ENCODE measurements at places on chromosomes 1 and 21.

DNA sequence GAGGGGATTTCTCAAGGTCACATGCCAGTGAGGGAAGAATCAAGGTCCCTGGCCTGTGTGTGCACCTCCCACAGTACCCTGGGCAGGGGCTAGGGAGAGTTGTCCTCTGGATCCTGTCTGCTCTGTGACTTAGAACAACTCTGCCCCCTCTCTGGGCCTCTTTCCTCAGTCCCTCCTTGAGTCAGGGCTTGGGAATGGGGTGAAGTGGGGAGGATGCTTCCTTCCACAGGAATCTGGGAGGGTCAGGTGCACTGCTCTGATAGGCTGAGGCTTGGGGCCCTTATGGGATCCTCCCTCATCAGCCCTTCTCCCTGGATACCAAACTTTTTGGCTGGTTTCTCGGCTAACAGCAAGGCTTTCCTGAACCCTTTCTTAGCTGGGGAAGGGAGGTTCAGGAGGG is 2.5 kb downstream of the TRNP1 start:
- no peak for DNase-seq

DNA sequence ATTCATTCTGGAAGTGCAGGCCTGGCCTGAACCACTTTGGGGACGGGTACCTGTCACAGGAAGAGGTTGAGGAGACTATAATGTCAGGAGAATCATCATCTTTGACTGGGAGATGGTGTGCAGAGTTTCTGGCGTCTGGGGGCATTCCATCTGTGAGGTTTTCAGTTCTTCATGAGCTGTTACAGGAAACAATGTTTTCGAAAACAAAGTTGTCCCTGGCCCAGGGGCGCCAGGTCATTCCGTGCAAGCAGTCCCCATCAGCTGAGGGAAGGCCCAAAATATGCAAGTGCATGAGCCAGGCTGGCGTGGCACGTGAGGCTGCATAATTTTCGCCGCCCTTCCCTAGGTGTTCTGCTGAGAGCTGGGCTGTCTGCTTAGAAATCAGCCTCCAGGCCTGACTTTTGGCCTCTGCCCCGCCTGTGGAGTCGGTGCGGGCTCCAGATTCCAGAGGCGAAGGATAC is 68.4 kb upstream of the ATP5PO start:
- no peak for DNase-seq

GRCh38 chr1:241355311-241356010 is 1.5 kb downstream of the RGS7 start:
- no peak for DNase-seq

- no peak for DNase-seq
Measured at GRCh38 chr1:78091215-78091813, 45.5 kb downstream of the GIPC2 start.

GRCh38 chr1:145955436-145955835 is 2.4 kb downstream of the LIX1L start:
- DNase-seq: no peak

GRCh38 chr1:226061068-226061840 is 1.3 kb upstream of the H3-3A start:
- DNase-seq: no peak

DNA sequence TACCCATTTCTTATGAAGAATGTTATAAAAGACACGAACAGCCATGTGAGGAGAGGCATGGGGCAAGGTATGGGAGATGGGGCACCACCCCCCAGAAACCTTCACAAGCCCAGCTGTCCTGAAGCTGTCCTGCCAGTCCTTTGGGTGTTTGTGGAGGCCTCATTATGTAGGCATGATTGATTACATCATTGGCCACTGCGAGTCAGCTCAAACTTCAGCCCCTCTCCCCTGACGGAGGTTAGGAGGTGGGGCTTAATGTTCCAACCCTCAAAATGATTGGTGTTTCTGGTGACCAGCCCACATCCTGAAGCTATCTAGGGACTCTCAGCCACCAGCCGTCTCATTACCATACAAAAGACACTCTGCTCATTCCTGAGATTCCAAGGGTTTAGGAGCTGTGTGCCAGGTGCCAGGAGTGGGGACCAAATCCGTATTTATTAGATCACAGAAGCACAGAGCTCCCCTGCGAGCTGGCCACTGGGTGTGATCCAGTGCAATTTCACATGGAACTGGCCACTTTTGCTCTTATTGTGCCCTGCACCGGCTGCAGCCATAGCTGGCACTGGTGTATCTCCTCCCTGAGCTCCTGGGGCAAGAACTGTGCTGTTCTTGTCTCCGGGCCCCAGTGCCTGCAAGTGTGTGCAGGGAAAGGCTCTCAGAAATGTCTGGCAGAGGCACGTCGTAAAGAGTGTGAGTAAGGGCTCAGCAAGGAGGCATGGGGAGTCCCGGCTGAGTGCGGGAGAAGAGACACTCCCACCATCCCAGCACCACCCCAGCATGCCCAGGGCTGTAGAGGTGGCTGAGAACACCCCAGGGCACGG is 10.5 kb downstream of the KIAA1614 start:
- no peak for DNase-seq

GRCh38 chr1:78153092-78153736 is 107.4 kb downstream of the GIPC2 start:
- no peak for DNase-seq

DNA sequence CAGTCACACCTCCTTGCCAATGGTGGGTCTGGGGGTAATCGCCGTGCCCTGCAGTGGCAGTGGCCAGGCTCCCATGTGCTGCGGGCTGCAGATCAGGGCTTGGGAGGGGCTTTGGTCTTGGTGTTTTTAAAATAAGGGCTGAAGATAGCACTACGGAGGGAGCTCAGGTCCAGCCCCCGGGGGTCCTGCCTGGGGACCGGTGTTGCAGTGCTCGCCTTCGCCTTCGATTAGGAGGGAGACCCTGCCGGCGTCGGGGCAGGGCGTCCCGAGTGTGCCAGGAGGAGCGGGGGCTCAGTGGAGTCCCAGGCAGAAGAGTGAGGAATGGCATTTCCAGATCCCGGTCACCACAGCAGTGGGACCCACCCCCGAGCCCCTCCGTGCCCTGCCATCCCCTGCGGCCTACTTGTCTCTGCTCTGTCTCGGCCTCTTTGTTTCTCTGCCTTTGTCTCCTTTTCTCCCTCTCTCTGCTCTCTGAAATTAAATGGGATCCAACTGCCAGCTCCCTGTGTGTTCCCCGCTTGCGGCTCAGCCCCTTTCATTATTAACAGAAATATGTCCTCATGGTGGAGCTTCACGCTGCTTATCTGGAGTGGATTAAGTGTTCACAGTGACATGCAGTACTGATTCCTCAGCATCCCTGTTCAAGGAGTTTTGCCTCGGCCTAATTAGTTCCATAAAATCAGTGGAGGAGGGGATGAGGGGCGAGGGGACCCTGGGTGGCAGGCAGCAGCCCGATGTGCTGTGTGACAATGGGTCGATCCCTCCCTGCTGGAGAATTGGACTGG is 44.4 kb downstream of the DMRTB1 start:
- DNase-seq: no peak

- DNase-seq: peak; percentile 9
Measured at GRCh38 chr1:24643363-24644099, 429 bp downstream of the SRRM1 start.

GRCh38 chr1:67601955-67602354 is 83.0 kb upstream of the GADD45A start:
- DNase-seq: no peak

DNA sequence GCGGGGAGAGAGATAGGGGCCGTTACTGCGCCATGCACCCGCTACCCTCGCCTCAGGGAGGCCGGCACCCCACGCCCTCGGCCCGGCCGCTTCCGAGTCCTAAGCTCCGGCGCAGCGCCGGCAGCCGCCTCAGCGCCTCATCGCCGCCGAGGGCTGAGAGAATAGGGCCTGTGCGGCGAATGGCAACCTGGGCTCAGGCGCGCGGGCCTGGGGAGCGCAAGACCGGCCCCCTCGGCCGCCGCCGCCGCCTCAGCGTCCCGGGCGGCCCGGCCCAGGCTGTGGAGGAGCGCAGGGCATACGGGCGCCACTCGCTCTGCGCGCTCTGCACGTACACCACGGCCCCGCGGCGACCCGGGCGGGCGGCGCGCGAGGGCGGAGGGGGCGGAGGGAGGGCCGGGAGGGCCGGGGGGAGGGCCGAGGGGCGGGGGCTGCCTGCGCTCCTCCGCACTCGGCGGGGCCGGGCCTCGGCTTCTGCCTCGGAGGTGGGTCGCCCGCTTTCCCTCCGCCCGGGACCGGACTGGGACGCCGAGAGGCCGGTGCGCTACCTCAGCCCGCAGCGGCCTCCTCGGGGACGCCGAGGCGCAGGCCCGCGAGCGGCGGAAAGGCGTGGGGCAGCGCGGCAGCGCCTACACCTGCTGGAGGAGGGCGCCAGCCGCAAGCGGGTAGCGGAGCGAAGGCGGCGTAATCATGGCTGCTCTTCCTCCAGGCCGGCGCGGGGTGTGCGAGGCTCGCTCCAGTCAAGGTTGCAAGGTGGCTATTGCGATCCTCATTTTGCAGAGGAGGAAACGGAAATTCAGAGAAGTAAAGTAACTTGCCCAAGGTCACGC is at the start of gene EGLN1:
Gene EGLN1, minus strand, starts transcription at position 317 of the 827 bp plus-strand sequence. CDS start 399 bp downstream, outside the sequence.
- DNase-seq: peak; percentile 71

DNA sequence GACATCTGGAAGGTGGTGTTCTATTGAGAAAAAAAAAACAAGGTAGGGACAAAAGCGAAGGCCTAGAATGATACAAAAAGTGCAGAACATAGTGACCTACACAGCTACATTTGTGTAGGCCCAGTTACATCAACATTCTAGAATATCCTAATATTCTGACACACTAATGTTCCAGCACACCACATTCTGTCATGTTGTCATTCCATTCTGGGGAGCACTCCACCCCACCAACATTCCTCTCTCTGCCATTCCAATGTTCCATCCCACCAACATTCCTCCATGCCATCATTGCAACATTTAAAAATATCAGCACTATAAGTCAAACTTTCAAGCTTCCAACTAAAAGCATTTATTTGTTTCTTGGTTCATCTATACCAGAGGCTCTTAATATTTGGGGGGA is 28.5 kb downstream of the COA7 start:
- DNase-seq: no peak

DNA sequence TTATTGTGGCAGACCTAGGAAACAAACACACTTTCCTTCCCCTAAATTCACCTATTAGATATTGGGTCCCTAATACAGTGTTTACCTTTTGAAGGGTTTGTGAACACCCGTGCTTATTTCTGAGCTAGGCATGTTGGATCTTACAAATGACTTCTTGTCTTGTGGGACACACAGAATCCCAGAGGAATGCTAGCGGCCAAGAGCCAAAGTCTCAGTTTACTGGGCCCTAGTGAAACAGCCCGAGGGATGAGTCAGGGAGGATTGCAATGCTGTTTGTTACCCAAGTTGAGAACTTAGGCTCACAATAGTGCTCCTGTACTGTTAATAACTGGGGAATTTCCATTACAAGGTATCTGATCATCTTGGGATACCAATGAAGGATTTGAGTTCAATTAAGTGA is 100.1 kb upstream of the AKT3 start:
- DNase-seq: no peak

DNA sequence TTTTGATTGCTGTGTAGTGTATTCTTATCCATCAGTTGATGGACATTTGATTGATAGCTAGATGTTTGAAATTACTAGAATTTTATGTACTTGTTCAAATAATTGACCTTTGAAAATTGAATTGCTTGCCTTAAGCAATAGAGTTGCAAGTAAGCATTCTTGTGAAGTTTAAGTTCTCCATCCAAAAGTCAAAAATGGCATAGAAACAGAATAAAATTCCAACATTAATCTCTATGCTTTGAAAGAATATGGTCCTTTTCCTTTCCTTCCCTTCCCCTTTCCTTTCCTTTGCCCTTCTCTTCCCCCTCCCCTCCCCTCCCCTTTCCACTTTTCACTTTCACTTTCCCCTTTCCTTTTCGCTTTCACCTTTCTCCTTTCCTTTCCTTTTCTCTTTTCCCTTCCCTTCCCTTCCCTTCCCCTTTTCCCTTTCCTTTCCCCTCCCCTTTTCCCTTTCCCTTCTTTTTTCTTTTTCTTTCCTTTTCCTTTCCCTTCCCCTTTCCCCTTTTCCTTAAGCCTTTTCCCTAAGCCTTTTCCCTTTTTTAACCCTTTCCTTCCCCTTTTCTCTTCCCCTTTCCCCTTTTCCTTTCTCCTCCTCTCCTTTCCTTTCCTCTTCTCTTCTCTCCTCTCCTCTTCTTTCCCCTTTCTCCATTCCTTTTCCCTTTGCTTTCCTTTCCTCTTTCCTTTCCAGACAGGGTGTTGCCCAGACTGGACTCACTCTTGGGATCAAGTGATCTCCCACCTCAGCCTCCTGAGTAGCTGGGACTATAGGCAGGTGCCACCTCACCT is 67.4 kb downstream of the SASS6 start:
- no peak for DNase-seq

DNA sequence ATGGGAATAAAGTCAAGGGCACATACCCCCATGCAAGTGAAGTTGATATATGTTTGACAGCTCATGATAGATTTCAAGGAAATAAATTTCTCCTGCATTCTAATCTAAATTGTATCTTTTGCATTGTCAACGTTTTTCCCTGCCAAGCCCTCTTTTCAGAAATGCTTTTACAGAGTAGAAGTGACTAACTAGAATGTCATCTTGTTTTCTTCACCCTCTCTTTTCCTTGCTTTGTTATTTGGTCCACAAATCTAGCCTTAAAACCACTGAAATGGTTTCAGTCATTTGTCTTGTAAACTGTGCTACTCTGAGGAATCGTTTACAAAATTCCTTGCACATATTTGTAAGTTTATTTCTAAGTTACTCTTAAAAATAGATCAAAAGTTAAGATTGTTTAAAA is 600.8 kb upstream of the CXADR start:
- DNase-seq: no peak

DNA sequence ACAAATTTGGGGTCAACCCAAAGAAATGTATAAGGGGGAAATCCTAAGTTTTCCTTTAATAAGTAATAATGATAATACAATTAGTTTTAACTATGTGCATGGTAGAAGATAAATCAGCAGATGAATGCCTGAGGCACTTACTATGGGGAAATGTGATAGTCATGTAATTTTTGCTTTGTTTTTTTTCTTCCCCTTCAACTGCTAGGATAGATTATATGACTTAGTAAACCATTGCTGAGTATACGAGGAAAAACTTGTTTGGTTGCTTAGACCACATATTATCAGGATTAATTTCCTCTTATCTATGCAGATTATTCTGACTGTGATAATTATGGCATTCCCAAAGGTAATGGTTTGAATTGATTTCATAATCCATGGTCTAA is 181.1 kb downstream of the TGFB2 start:
- no peak for DNase-seq

- DNase-seq: no peak
Measured at GRCh38 chr21:45607021-45607908, 36.3 kb upstream of the PCBP3 start.

DNA sequence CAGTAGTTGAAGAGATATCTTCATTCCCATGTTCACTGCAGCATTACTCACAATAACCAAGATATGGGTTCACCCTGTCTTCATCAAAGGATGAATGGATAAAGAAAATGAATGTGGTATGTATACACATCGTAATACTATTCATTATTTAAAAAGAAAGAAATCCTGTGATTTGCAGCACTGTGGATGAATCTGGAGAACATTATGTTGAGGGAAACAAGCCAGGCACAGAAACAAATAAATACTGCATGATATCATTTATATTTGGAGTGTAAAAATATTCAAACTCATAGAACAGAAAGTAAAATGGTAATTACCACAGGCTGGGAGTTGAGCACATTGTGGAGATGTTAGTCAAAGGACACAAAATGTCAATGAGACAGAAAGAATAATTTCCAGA is 977.2 kb downstream of the AMY1C start:
- no peak for DNase-seq

- no peak for DNase-seq
Measured at GRCh38 chr21:15208786-15209185, 144.0 kb upstream of the NRIP1 start.

Data from GM19239 (cell line).